Spleen (tissue), 13 donors: ENCODE measurements at places on chromosomes 13 and 19.

DNA sequence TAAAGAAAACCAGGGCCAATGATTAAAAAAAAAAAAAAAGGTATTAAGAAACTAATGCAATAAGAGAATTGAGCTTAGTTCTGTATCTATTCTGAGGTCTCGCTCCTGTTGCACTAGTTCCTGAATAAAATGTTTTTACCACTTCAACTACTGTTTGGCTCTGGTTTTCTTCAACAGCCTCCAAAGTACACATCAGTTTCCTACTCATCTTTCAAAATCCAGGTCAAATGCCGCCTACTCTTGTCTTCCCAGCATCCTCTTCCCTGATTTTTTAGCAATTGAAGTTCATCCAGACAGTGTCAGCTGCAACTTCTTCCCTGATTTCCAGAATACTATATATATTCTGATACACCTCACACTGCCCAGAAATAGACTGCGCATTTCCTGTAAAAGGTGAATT is 1.4 kb upstream of the RCBTB1 start:
- no peak for DNase-seq
- no peak overlapping the region for H3K4me3 ChIP-seq
- no peaks in the 10 kb centered on the region for H3K27me3 ChIP-seq
- H3K27ac ChIP-seq: no peak overlapping the region

DNA sequence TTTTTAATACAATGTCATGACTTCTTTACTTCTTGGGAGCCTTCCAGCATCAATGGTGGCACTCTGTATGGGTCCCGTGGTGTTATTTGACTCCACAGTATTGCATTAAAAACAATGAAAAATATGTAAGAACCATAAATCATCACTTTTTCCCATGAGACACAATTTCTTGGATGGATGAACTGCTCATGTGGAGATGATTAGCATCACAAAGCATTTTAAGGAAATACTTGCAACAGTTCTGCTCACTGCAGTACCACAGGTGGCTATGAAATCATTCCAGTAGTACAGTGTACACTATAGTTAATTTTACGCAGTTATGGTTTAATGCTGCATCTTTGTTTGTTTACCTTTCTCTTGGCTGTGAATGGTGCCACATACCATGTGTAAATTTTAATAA is 37.2 kb upstream of the C1QTNF9B start:
- H3K27ac ChIP-seq: no peak overlapping the region
- no peak overlapping the region for H3K4me3 ChIP-seq
- no peak for DNase-seq
- no peaks in the 10 kb centered on the region for H3K27me3 ChIP-seq

DNA sequence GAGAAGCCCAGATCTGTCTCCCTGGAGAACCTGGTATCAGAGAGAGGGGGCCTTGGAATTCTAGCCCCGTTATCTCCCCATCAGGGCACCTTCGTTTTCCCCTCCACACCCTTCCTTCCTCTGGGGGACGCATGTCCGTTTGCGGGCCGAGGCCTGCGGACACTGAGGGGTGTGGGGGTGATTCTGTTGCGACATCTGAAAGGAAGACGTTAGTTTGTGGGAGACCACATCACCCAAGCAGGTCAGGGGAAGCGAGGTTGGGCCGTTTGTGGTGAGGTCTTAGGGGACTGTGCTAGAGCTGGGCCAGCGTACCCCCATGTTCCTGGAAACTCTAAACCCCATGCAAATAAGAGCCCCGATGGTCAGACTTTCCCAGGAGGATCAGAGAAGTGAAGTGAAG is 3.7 kb upstream of the HSH2D start:
- H3K4me1 ChIP-seq: peaks cover 9% of the 10 kb centered on the region
- no peaks in the 10 kb centered on the region for H3K36me3 ChIP-seq
- peak; percentile 81 for DNase-seq
- H3K27me3 ChIP-seq: no peaks in the 10 kb centered on the region
- H3K4me3 ChIP-seq: peak overlapping the region; percentile 14
- peak overlapping the region; percentile 96 for H3K27ac ChIP-seq

DNA sequence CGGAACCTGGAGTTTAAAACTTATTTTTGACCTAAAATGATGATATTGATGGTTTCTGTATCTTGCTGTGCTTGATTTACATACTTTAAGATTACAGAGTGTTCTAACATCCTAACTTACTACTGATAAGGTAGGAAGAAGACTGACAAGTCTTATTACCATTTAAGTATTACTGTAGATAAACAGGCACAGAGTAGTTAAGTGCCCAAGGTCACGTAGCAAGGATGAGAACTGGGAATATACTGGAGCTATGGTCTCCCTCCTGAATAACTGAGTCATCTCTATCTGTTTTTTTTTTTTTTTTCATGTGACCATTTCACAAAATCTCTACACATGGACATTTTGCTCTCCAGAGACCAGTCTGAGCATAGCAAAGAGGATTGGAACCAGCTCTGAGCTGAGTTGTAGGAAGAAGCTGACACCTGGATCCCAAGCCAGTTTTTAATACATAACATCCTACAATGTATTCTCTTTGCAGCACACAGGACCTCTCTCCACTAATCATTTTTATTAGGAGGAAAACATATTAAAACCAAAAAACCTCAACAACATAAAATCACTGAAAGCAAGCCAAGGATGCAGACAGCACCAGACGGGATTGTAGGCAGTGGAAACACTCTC is 173.5 kb downstream of the DNAJC15 start:
- no peaks in the 10 kb centered on the region for H3K4me1 ChIP-seq
- H3K27ac ChIP-seq: no peak overlapping the region
- H3K36me3 ChIP-seq: no peaks in the 10 kb centered on the region
- H3K27me3 ChIP-seq: no peaks in the 10 kb centered on the region
- no peak for DNase-seq

GRCh38 chr13:100075700-100076587 is 12.9 kb upstream of the PCCA start:
- H3K4me3 ChIP-seq: no peak overlapping the region
- no peaks in the 10 kb centered on the region for H3K4me1 ChIP-seq
- H3K36me3 ChIP-seq: no peaks in the 10 kb centered on the region
- H3K27me3 ChIP-seq: no peaks in the 10 kb centered on the region
- DNase-seq: no peak

DNA sequence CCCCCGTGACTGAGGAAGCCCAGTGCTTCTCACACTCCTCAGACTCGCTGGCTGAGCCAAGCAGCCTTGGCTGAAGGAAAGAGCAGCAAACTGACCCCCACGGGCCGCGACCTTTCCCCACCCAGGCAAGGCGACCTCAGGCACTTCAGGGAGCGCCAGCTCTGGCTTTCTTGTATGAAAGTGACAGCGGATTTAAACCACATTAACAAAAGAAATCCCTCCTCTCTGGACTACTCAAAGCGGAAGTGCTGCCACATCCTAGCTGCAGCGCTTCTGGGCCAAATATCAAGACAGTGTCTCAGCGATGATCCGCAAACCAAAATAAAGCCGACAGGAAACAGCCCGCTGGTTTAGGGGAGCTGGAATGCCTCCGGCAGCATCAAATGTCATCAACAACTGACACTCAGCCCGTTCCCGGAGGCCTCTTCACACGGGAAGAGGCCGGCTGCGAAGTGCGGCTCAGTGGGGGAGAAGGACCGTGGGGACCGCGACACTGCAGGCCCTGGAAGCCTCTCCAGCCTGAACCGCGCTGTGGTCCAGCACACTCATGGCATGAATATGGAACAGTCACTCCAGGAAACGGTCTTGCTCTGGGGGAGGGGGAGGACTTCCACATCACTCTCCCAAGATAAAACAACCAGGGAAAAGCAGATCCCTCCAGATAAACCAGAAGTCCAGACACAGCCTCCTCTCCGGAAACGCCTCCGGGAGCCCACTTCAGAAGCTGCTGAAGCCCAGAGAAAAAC is 1.4 kb downstream of the RASA3 start:
- no peaks in the 10 kb centered on the region for H3K27me3 ChIP-seq
- no peaks in the 10 kb centered on the region for H3K36me3 ChIP-seq
- H3K4me1 ChIP-seq: peaks cover 45% of the 10 kb centered on the region
- peak overlapping the region; percentile 60 for H3K4me3 ChIP-seq
- DNase-seq: peak; percentile 89
